ENCODE measurements at places on chromosomes 7 and 10. TPM values are rescaled to one million over a fixed set of nuclear protein-coding genes. Genes with fewer than 3 reads are reported as not detected.

The UTF1 gene
- not detected for total RNA-seq

The TLX1 gene
- total RNA-seq: not detected

The HYAL4 gene
- total RNA-seq: 0.79 TPM

The FAM25C gene
- total RNA-seq: not detected

The NAT16 gene
- 0.13 TPM for total RNA-seq

The AKR1C8 gene
- total RNA-seq: not detected

The KEL gene
- 0.13 TPM for total RNA-seq

The CFTR gene
- 34.2 TPM for total RNA-seq

The PNLIP gene
- total RNA-seq: not detected

The PPP1R9A gene
- total RNA-seq: 5.5 TPM

The ACTR3C gene
- total RNA-seq: 45.9 TPM

The DUS4L gene
- 13.3 TPM for total RNA-seq

The VSTM4 gene
- not detected for total RNA-seq

The ANKIB1 gene
- 22.2 TPM for total RNA-seq

The LRRC18 gene
- not detected for total RNA-seq

The OR6B1 gene
- not detected for total RNA-seq

The NYAP1 gene
- total RNA-seq: 0.03 TPM

The ECHDC3 gene
- total RNA-seq: 2.6 TPM

The AKR1D1 gene
- not detected for total RNA-seq

The ERVW-1 gene
- not detected for total RNA-seq

The ZWINT gene
- 138 TPM for total RNA-seq

The NOC3L gene
- total RNA-seq: 8.0 TPM

The RADIL gene
- not detected for total RNA-seq

The CCL24 gene
- total RNA-seq: not detected

The INHBA gene
- not detected for total RNA-seq

The PDZD7 gene
- 7.4 TPM for total RNA-seq

The SLC26A4 gene
- total RNA-seq: not detected

The COL13A1 gene
- total RNA-seq: 0.18 TPM

The DENND11 gene
- 20.4 TPM for total RNA-seq

The ENTPD7 gene
- 8.5 TPM for total RNA-seq

The FAM185A gene
- total RNA-seq: 19.6 TPM

The BAIAP2L1 gene
- total RNA-seq: 48.0 TPM

The SEMA3D gene
- total RNA-seq: not detected

The MPP7 gene
- total RNA-seq: 2.2 TPM

The SMARCD3 gene
- 1.3 TPM for total RNA-seq

The TMEM196 gene
- total RNA-seq: not detected

The TFPI2 gene
- total RNA-seq: not detected

The NXPH1 gene
- total RNA-seq: not detected

The RHOBTB1 gene
- 1.4 TPM for total RNA-seq

The OPN4 gene
- total RNA-seq: not detected

The OR2A1 gene
- not detected for total RNA-seq

The IQUB gene
- total RNA-seq: 0.05 TPM

The FAM25G gene
- not detected for total RNA-seq

The SORCS3 gene
- total RNA-seq: not detected

The ASB10 gene
- total RNA-seq: not detected

The PALD1 gene
- 25.5 TPM for total RNA-seq

The ANTXRL gene
- not detected for total RNA-seq

The NCF1 gene
- not detected for total RNA-seq

The PKD2L1 gene
- total RNA-seq: not detected

The PNLIPRP2 gene
- not detected for total RNA-seq

The ANKMY2 gene
- 10.2 TPM for total RNA-seq

The PIP4K2A gene
- total RNA-seq: 9.7 TPM

The PTPRN2 gene
- 1.7 TPM for total RNA-seq

The NEUROG3 gene
- 0.99 TPM for total RNA-seq

The RET gene
- total RNA-seq: not detected

The C10orf143 gene
- 0.91 TPM for total RNA-seq

Measured in HT-29 (cell line).